ENCODE measurements at places on chromosomes 16 and 17. TPM values are rescaled to one million over a fixed set of nuclear protein-coding genes. Genes with fewer than 3 reads are reported as not detected.
A peak's percentile ranks its signal among the peaks of the same experiment; 100 is the strongest.

The CANT1 gene
- total RNA-seq, result 32.7 TPM

- DNase-seq, result no peak
Observed at GRCh38 chr16:19379838-19380237, 37.8 kb upstream of the TMC5 start.

DNA sequence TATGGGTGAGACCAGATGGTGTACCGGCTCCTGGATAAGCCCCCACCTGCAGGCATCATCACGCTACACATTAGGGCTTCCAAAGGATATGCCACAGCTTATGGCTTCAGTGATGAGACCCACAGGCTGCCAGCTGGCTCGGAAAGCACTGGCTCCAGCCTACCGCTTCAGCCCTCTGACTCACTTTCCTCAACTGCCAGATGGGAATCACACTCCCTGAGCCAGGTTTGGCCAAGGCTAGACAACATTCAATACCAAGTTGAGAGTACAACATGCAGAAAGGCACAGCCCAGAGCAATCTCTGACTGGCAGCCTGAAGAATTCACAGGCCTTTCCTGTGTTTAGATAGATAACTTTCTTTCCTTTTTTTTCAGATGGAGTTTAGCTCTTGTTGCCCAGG, 10.3 kb downstream of the CENPV start:
- DNase-seq, result peak; percentile 49

- no peak for DNase-seq
Observed at GRCh38 chr17:37191219-37191618, 184.6 kb upstream of the C17orf78 start.

The TBC1D28 gene
- not detected for total RNA-seq

- no peak for DNase-seq
Observed at GRCh38 chr16:86046026-86046425, 147.1 kb downstream of the IRF8 start.

The ZFP3 gene
- 2.7 TPM for total RNA-seq

DNA sequence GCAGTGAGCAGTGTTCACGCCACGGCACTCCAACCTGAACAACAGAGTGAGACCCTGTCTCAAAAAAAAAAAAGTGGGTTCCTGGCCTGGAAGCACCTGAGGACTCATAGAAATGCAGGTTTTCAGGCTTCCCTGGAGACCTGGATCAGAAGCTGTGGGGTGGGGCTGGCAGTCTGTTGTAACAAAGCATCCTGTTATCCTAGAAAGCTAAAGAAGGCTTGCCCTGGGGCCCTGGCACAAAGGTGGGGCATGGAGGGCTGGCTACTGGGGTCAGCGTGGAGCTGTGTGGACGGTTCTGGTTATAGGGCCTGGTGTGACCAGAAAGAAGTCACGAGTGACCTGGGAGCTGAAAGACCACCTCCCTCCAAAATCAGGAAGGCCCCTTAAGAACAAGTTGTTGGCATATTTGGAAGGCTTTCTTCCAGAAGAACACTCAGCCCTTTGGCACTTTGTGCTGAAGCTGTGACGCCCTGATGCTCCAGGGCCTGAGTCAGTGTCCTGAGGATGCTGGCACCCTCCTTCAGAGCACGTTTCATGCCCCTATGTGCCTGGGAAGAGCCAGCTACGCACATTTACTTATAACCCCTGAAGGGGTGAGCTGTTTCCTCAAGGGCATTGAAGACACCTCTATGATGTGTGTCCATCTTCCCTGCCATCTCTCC, 6.2 kb downstream of the CRISPLD2 start:
- no peak for DNase-seq

- no peak for DNase-seq
Observed at GRCh38 chr17:6456914-6457687, 12.8 kb downstream of the PIMREG start.

The EFTUD2 gene
- total RNA-seq, result 114 TPM

DNA sequence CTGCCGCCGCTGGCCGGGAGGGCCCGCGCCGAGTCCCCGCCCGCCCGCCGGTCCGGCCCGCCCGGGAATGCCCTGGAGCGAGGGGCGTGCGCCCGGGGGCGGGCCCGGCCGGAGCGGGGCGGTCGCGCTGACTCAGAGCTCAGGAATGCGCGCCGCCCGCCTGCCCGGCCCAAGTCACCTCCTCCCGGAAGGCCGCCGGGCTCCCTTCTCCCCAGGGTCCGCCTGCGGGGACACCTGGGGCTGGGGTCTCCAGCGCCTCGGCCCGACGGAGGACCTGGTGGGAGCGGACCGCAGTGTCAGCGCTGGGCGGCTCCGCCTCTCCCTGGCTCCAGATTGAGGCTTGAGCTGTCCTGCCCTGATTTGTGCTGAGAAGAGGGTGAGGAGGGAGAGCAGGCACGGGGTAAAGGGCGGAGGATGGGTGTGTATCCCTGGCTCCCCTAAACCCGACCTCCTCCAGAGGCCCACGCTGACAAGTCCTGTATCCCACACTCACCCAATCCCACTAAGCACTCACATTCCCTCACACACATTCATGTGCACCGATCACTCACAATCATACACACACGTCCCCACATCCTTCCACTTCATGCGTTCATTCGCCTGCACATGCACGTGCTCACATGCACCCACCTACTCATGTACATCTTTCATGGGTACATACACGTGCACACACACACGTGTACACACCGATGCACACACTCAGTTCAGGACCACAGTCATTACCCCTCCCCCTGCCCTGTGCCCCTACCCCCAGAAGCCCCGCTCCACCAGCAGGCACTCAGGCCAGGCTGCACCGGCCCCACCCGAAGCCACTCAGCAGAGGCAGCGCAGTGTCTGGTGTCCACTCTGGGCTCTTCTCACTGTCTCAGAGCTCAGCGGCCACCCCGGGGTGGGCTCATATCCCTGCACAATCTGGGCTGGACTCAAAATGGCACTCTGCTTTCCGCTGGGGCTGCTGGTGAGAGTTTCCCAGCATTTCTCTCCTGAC, at the start of gene RHBDF1:
RHBDF1 (minus strand) TSS at position 71 of the 988 bp plus-strand sequence. CDS start 7,616 bp downstream, outside the sequence.
- DNase-seq, result no peak

- no peak for DNase-seq
Observed at GRCh38 chr16:52957199-52957598, 95.5 kb downstream of the CHD9NB start.

- DNase-seq, result no peak
Observed at GRCh38 chr17:46733837-46734475, 84.5 kb downstream of the WNT3 start.

The SHCBP1 gene
- 2.4 TPM for total RNA-seq

- no peak for DNase-seq
Observed at GRCh38 chr17:11438673-11439072, 159.6 kb upstream of the DNAH9 start.

The MPP2 gene
- total RNA-seq, result 2.7 TPM

The MYH8 gene
- total RNA-seq, result not detected

The TAX1BP3 gene
- 185 TPM for total RNA-seq

The WNT3 gene
- 50.2 TPM for total RNA-seq

The NOTUM gene
- total RNA-seq, result 11.5 TPM

The FBXO39 gene
- total RNA-seq, result not detected

The GOSR1 gene
- total RNA-seq, result 45.0 TPM

DNA sequence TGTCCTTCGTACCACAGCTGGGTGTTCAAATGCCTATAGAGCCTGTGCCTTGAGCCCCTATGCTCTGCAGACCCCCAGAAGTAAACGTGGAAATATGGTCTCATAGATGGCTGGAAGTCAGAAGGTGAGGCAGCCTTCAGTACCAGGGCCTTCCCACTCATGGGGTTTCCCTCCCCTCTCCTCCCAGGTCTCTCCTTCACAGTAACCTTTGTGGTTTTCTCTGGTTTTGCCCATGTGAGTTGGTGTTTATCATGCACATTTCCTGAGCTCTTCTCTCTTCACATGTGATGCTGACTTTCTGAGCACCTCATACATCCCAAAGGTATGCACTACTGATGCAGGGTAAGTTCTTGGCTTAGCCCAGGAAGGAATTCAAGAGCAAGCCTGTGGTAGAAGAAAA, 35.4 kb downstream of the TMEM114 start:
- no peak for DNase-seq

- peak; percentile 78 for DNase-seq
Observed at GRCh38 chr17:73334771-73335513, 23.1 kb upstream of the CDC42EP4 start.

The TMIGD1 gene
- total RNA-seq, result not detected

The FGF11 gene
- 13.8 TPM for total RNA-seq

The HS3ST2 gene
- 1.0 TPM for total RNA-seq

DNA sequence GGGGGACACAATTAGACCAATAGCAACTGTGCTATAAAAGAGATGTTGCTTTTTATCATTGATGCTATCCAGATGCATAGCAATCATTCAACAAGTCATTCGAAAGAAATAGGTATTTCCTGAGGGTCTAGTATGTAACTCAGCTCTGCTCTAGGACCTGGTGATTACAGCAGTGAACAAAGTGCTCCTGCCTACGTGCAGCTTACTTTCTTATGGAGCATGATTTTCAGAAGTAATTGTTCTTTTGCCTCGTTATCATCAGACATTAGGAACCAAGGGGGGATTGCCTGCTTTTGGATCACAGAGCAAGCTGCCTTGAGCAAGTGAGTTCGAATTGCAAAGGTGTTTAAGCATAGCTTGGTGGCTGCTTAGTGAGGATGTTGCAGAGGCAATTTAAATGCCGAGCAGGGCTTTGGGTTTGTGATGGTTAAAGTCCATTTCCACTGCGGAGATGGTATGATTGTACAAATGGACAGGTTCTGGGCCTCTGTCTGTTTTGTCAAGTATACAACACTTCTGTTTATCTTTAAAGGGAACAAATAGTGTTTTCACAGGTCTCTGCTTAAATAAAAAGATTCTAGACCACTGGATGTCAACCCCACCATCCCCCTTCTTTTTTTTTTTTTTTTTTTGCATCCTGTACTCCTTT, 41.5 kb downstream of the WWOX start:
- no peak for DNase-seq

GRCh38 chr16:2092866-2093265, 42.8 kb downstream of the PKD1 start:
- no peak for DNase-seq

The TBL3 gene
- 53.1 TPM for total RNA-seq

The GLG1 gene
- 90.2 TPM for total RNA-seq

The NSRP1 gene
- 22.8 TPM for total RNA-seq

GRCh38 chr17:29140631-29141513, 39.3 kb downstream of the MYO18A start:
- DNase-seq, result no peak

The MT1G gene
- total RNA-seq, result 35.9 TPM

DNA sequence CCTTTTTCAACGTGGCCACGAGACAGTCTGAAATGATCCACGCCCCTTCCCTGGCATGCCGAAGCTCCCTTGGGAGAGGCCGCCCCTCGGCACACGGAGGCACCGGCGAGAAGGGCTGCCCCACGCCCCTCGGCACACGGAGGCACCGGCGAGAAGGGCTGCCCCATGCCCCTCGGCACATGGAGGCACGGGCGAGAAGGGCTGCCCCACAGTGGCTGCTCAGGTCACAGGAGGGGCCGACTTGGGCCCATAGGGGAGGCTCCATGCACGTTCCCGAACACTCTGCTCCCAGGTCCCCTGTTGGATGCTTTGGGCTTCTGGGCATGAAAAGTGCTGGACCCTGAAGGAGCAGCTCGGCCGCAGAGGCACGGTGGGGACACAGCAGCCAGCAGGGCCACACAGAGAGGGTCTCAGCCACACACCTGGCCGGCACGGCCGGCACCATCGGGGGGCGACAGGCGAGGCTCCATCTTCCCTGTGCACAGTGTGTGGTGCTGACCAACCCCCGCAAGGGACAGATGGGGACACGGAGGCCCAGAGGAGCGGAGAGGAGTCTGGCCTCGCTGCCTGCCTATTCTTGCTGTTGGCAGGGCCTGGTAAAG, 42.8 kb downstream of the CBFA2T3 start:
- no peak for DNase-seq

The GRAP gene
- total RNA-seq, result 2.4 TPM

- no peak for DNase-seq
Observed at GRCh38 chr16:19094542-19095365, 19.0 kb upstream of the ITPRIPL2 start.

- no peak for DNase-seq
Observed at GRCh38 chr17:34254146-34254545, 939 bp upstream of the CCL2 start.

The HSD11B2 gene
- total RNA-seq, result 73.6 TPM

The KCNH6 gene
- not detected for total RNA-seq

DNA sequence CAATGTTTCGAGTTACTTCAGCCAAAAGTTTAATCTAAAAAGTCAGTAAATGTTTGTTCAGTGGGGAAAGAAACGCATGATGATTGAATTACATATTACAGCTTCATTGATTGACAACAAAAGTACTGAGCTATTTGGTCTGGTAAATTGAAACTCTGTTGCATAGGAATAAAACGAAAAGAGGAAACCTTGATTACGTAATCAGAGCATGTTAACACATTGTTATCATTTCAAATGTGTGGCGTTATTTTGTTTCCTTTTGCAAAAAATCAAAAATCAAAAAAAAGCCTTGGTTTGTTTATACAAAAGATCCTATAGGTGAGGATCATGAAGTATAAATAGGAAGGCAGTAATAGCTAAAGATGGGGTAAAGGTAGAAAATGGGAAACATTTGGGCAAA, 19.5 kb upstream of the CA10 start:
- no peak for DNase-seq

The MC1R gene
- 5.4 TPM for total RNA-seq

DNA sequence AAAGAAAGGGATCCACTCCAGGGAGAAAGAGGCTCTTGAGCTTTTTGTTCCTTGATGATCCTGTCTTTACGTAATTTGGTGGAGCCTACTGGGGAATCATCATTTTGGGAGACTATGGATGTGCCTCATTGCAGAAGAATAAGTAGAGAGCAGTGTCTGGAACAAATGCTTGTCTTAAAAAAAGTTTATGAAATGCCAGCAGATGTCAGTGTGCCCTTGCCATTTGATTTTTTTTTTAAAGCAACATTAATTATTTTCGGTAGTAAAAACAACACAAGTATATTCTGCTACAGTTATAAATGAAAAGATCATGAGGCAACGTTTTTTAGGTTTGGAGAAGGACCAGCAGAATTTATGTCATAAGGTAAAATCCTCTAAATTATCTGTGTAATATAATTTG, 934.8 kb upstream of the EEF2KMT start:
- DNase-seq, result no peak

The ADAM11 gene
- total RNA-seq, result 1.2 TPM

DNA sequence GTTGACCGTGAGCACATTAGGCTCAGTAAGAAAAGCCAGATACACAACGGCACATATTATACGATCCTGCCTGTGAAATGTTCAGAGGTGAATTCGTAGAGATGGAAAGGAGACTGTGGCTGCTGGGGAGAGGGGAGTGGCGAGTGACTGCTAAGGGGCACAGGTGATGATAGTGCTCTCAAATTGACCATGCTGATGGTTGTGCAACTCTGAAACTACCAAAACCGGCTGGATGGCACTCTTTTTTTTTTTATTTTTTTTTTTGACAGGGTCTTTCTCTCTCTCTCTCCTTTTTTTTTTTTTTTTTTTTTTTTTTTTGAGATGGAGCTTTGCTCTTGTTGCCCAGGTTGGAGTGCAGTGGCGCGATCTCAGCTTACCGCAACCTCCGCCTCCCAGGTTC, 8.1 kb upstream of the SEC14L5 start:
- no peak for DNase-seq

GRCh38 chr16:17619261-17619660, 148.5 kb upstream of the XYLT1 start:
- DNase-seq, result no peak

All from suprapubic skin (tissue), 4 donors.